ENCODE measurements at places on chromosomes 2 and 18.

GRCh38 chr2:127085317-127085681 is 21.7 kb downstream of the BIN1 start:
- no peak for DNase-seq

- peak; percentile 19 for DNase-seq
Measured at GRCh38 chr2:190563109-190563508, 28.6 kb upstream of the NEMP2 start.

GRCh38 chr2:203685789-203686420 is 20.5 kb upstream of the CD28 start:
- DNase-seq, result no peak

- no peak for DNase-seq
Measured at GRCh38 chr18:63956755-63957154, 7.7 kb downstream of the HMSD start.

GRCh38 chr2:217913436-217913835 is 89.4 kb downstream of the TNS1 start:
- no peak for DNase-seq

- no peak for DNase-seq
Measured at GRCh38 chr2:42046819-42047487, 868 bp upstream of the PKDCC start.

DNA sequence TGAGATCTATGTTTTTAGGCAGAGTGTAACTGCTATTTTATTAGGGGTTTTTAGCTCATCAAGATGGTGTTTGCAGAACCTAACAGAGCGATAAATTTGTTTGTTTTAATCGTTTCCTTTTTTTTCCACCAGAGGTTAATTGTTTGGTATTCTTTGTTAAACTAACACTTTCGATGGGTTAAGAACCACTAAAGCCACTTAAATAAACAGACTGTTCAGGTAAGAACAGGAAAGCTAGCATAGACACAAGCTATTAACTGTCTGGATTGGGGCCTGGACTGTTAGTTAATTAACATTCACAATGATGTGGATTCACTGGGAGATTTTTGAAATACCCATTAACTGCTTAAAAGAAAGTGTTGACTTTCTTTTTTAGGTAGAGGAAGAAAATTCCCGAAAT is 209.0 kb upstream of the COPS8 start:
- DNase-seq, result no peak

DNA sequence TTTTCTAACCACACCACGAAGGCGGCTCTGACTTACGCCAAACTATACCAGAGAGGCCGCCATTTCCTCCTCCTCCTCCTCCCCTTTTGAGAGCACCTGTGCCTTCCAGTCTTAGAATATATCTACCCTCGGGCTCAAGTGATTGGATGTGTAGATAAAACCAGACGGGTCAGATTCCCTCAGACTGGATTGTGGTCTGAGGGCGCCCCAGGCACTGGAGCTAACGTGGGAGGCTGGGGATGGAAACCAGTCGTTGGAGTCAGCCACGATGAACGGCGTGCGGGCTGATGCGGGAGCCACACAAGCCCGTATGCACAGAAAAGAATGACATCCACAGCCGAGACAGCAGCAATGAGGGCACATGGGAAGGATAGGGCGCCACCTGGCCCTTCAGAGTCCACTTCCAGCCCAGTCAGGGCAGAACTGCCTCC is 12.3 kb upstream of the ODC1 start:
- no peak for DNase-seq

DNA sequence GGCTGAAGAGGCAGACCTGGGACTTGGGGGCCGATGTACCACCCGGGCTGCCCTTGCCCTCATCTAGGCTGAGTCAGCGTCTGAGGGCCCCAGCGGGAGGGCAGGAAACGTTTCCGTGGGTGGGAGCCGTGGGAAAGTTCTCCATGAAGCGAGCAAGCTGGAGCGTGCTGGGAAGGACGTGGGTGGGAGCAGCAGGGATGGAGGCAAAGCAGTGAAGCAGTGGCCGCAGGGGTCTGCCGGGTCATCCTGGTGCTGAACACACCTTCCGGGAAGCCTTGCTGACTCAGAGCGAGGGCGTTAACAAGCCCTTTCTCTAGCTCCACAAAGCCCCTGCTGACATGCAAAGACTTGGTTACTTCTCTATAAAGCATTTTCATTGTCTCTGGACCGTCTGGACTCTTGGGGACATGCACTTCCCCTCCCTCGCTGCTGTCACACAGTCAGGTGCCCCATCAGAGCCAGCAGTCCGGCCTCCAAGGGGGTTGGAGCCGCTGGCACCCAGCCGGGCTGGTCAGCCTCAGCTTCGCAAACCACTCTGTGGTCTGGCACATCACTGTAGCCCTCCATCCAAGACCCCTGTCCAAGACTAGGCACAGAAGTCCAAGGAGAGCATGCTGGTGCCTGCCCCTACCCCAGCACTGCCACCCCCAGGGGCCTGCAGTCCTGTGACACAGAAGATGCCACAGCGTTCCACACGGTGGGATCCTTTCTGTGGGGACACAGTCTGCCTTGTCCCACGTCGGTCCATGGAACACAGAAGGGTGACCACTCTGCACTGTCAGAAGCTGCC is 115.1 kb upstream of the GPC1 start:
- no peak for DNase-seq

- DNase-seq, result no peak
Measured at GRCh38 chr2:18311420-18312195, 248.8 kb downstream of the RDH14 start.

DNA sequence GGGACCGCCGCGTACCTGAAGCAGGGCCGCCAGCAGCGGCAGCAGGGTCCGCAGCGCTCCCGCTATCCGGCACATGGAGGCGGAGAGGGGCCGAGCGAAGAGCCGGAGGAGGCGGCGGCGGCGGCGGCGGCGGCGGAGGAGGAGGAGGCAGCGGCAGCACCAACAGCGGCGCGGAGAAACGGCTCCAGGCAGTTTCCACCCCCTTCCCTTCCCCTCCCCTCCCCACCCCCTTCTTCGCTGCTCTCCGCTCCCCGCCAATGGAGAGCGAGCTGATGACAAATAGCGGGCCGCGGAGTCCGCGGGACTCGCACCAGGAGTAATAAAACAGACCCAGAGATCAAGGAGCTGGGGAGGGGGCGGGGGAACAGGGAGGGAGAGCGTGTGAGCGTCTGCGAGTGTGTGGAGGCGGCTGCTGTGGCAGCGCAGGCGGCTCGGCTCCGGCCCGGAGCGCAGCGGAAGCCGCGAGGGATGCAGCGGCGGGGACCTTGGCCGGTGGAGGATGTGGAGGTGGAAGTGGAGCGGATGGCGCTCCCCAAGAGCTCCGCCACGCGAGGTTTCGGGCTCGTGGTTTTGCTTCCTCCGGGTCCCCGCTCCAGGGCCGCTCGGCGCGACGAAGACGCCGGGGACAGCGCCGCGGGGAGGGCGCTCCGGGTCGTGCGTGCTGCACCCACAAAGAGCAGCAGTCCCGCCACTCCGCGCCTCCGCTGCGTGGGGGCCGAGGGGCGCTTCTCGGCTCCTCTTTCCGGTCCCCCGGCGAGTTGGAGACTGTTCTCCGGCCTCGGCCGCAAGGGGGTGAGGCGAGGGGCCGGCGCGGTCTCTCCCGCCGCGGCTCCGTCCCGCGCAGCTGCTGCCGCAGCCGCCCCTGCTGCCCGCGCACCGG is at the start of gene CDH2:
Gene CDH2, minus strand, starts transcription at position 183 of the 880 bp plus-strand sequence. Its CDS starts 108 bp downstream, at position 75.
- no peak for DNase-seq

GRCh38 chr2:200862532-200863000 is 1.9 kb downstream of the CLK1 start:
- peak; percentile 27 for DNase-seq

DNA sequence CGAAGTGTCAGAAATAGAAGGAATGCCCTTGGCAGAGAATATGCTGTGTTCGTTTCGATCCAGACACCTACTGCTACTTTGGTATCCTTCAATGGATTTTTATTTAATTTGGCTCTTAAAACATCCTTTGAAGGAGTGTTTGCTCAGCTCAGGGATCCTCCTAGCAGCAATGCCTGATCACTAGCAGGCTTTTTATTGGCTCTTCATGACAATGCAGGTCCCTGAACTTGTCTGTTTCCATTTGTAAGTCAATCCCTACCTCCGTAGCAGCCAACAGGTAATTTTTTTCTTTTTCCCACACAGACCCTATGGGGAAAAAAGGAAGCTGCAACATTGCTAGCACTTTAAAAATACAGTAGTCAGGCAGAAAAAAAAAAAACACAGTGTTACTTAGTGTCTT is 366.2 kb upstream of the LRRTM1 start:
- DNase-seq, result no peak

DNA sequence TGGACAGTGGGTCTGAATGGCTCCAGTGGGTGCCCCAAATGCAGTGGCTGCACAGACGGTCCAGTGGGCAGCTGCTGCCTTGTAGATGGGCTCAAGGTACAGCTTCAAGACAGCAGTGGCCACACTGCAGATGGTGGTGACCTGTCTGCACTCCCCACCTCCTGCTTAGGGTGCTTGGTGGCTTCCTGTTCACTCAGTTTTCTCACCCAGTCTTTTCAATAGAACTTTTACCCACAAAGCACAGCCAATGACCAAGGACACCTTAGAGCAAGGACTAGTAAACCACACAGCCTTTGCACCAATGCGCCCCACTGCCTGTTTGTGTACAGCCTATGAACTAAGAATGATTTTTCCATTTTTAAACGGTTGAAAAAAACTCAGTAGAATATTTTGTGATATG is 34.9 kb downstream of the MEX3C start:
- no peak for DNase-seq

DNA sequence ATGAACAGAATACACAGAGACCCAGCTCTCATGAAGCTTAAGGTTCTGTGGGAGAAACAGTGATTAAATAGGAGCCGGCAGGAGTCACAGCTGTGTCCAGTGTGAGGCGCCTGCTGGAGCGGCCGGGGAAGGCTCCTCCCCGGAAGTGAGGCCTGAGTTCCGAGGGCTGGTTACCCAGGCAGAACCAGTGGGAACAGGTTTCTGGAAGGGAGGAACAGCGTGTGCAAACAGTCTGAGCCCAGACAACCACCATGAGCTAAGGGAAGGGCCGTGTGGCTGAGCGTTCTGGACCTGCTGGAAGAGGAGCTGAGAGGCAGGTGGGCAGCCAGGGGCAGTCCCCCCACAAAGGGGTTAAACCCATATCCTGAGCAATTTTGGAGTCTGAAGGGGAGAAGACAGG is 26.0 kb upstream of the NPAS2 start:
- no peak for DNase-seq

DNA sequence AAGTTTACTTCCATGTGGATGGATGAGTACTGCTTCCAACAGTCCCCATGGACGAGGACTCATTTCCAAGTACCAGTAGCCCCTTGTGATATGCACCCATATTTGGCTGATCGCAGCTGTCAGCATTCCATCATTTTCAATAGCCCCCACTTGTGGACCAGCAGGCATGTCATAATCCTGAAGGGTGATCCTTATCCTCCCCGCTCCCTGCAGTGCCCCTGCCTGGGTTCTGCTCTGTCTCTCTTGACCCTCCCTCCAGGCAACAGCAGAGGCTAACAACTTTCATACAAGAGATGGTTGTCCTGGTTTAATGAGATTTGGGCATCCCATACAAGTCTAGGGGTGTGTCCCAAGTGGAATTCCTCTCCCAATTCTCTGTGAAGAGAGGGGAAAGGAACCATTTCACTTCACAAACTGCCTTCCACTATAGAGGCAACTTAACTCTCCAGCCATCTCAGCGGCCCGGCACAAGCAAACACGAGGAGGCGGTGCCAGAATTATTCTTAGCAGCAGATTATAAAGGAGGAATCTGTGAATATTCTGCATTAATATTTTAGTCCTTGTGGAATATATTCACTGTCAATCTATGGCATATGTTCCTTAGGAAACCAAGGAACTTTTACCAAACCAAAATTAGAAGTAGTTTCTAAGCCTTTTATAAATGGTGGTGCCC is 110.7 kb downstream of the RTN4 start:
- DNase-seq, result no peak

DNA sequence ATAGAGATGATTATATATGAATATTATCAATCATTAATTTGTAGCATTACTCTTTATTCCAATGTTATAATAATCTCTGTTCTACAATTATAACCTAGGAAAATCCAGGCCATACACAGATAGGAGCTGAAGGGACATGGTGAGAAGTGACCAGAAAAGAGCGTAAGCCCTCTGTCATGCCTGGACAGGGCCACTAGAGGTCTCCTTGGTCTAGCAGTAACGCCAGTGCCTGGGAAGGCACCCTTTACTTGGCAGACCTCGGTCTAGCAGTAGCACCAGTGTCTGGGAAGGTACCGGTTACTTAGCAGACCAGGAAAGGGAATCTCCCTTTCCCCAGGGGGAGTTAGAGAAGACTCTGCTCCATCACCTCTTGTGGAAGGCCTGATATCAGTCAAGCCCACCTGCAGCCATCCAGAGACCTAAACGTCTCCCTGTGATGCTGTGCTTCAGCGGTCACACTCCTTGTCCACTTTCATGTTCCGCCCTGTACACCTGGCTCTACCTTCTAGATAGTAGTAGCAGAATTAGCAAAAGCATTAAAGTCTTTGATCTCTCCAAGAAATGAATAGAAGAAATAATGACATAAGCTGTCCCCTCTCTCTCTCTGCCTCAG is 447.5 kb upstream of the FSIP2 start:
- DNase-seq, result no peak

DNA sequence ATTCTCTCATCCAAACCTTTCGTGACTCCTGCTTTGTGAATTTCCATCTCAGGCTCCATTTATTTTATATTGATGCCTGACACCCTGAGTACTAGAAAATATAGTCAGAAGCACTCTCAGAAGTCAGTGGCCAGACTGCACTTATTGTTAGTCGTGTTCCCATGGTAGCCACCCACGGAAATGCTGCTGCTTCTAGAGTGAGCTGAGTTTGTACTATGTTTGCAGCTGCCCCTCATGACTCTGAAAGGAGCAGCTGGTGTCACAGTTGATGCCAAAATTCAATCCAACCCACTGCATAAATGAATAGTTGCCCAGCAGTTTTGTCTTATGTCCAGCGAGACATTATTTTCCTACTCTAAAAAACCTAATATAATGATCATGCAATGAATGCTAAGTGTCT is 265.2 kb upstream of the SPHKAP start:
- no peak for DNase-seq

DNA sequence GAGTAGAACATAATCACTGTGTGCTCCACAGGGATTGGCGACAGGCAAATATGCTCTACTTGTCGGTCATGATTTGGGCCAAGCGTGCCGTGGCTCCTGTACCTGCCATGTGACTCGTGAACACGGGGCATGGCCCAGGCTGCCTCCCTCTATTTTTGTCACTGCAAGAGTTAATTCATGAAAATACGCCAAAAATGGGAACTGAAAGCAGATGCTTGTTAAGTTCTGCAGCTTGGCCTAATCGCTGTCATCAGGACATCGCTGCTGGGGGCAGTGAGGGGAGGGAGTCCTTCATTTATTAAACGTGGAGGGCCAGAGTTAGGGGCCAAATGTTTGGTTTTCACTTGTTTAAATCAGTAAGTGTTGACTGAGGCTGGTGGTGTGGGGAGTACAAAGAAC is 177.8 kb downstream of the BCL2 start:
- no peak for DNase-seq

DNA sequence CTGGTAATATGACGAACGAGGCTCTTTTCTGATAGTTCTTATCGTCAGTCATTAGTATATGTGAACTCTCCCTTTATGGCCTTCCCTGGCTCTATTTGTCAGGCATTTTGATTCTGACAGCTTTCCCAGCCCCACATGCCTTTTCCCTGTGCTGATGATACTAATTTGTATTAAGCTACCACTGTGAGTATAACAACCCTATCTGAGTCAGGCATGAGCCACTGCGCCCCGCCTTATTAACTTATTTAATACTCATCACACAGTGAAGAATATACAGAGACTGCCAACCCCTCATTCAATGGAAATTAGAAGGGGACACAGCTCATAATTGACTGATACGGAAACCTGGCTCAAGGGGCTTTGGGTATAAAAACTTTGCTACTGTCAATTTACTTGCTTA is 140.0 kb downstream of the NETO1 start:
- no peak for DNase-seq

- DNase-seq, result no peak
Measured at GRCh38 chr2:207236156-207236935, 70.6 kb upstream of the KLF7 start.

All from activated T-cell treated with anti-CD3 and anti-CD28 coated beads for 1 hour (primary cell).